GM12864 (cell line): ENCODE measurements at places on chromosomes 7 and 10.

DNA sequence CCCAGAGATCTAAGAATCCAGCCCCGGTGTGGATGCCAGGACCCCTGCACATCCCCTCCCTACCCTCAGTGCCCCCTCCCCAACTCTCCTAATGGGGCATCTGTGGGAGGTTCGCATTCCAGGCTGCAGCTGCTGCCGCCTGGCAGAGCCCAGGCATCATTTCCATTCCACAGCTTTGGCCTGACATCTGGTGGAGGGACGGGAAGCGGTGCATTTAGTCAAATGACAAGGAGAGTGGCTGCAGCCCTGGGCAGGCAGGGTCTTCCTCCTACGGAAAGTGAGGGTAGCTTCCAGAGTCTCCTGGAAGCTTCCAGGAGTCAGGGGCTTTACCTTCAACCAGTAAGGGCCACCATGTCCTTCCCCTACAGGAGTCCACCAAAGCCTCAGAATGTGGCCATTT lies 30.8 kb downstream of the PRLHR start:
- DNase-seq, result no peak

DNA sequence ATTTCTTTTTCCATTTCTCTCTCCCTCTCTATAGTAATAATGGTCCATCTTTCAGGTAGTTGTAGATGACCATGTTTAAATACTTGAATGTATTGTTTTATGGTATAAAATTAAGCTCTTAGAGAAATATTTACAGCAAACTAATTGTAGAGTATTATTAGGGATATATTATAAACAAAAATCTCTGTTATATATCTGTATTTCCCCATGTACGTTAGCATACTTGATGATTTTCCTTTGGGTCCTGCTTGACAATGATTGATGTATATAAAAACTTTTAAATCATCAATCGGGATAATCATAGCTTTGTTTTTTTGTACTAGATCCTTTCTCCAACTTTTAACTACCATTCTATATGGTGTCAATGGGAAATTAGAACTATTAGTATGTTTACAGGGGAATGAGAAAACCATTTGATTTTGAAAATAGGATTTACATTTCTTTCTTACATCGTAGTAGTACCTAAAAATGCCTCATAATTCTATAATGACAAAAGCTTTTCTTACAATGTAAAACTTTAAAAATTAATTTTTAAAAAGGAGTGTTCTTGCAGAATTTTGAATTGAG lies 117.5 kb upstream of the CDK13 start:
- no peak for DNase-seq

DNA sequence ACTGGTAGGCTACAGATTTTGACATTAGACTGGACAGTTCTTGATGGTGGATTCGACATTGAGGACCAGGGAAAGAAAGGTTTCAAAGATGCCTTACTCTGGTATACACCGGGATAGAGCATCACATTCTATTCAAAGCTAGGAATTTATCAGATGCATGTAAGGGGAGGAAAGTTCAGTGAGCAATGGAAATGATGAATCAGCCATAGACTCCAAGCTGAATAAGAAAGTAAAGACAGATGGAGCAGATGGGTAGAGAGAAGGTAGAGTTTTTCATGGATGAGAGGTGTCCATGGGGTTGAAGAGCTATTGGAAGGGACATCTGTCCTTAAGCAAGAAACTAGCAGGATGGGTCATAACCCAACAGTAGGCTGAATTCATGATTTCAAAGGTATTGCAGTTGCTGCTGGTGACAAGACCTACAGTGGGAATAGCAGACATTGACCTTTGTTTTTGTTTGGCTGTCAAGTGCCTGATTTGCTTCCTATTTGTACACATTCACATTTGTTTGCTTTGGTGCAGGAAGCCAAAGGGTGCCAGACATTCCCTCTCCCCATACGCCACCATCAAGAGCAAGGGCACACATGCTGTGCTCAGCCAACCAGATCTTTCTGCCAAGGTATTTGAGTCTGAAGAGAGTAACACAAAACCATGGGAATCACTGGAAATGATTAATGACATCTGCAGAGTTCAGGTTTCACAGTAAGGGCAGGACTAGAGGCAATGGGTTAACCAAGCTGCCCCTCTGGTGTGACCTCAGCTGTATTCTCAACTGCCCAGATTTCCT lies 8.6 kb upstream of the CACUL1 start:
- DNase-seq, result no peak

DNA sequence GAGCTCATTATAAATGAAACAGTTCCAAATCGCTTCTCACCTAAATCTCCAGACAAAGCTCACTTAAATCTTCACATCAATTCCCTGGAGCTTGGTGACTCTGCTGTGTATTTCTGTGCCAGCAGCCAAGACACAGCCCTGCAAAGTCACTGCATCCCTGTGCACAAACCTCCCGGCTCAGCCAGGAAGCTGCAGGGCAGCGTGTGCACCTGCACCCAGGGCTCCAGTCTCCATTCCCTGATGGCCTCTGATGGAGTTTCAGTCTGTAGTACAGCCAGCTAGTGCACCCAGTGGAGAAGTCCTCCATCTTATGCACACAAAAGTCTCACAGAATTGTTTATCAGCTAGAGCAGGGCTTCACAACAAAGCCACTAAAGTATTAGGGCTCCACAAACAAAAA lies 51.1 kb upstream of the PRSS58 start:
- DNase-seq, result no peak

- no peak for DNase-seq
Observed at GRCh38 chr7:45459476-45459875, 114.7 kb upstream of the ADCY1 start.
